Non-pigmented ciliary epithelial cell (primary cell): ENCODE measurements at places on chromosomes 2 and 18.

DNA sequence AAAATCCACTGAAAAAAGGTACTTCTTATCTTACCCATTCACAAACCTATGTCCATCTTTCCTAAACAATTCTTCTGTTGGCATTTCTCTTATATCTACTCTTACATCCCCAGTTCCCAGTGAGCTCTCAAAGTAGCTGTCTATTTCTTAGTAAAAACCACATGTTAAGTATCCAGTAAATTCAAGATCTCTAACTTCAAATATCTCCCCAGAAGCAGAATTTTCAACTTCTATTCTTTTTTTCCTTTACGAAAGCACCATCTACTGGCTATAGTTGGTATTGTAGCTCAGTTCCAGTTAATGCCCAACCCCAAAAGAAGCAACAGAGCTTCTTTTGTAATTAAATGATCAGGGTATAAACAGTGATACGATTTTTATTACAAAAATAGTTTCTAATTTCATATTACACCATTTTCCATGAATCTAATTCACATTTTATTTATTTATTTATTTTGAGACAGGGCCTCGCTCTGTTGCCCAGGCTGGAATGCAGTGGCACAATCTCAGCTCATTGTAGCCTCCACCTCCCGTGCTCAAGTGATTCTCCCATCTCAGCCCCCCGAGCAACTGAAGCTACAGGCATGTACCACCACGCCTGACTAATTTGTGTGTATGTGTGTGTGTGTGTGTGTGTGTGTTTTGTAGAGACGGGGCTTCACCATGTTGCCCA, 28.5 kb downstream of the HRH4 start:
- no peak for DNase-seq

DNA sequence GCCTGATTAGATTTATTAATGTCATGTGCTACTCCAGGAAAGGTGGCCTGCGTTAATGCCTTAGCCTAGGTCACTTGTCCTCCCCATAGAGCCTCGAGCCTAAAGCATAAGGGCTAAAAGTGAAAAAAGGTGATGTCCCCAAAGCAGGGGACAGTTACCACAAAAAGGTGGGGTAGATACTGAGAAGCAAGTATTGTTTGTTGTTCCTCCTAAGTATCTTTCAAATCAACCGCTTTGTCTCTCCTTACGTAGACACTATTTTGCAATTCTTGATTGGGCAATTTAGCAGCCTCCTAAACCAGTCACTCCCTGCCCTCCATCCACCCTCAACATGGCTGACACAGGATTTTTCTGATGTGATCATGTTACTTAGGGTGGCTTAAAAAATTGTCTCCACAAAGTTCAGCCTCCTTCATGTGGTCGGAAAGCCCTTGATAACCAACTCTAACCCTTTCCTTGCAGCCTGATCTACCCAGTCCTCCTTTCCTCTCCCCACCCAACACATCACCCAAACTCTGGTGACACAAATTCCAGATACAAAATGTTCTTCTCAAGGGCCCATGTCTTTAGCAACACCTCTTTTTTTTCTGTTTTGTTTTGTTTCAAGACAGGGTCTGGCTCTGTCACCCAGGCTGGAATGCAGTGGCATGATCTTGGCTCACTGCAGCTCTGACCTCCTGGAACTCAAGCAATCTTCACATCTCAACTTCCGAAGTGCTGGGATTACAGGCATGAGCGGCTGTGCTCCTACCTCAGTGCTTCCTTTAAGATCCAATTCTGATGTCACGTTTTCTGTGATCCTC, 6.9 kb downstream of the INHA start:
- DNase-seq, result no peak

- peak; percentile 6 for DNase-seq
Observed at GRCh38 chr2:7672027-7672684, 754.9 kb downstream of the RNF144A start.

- DNase-seq, result no peak
Observed at GRCh38 chr2:12262681-12263436, 453.9 kb upstream of the TRIB2 start.

DNA sequence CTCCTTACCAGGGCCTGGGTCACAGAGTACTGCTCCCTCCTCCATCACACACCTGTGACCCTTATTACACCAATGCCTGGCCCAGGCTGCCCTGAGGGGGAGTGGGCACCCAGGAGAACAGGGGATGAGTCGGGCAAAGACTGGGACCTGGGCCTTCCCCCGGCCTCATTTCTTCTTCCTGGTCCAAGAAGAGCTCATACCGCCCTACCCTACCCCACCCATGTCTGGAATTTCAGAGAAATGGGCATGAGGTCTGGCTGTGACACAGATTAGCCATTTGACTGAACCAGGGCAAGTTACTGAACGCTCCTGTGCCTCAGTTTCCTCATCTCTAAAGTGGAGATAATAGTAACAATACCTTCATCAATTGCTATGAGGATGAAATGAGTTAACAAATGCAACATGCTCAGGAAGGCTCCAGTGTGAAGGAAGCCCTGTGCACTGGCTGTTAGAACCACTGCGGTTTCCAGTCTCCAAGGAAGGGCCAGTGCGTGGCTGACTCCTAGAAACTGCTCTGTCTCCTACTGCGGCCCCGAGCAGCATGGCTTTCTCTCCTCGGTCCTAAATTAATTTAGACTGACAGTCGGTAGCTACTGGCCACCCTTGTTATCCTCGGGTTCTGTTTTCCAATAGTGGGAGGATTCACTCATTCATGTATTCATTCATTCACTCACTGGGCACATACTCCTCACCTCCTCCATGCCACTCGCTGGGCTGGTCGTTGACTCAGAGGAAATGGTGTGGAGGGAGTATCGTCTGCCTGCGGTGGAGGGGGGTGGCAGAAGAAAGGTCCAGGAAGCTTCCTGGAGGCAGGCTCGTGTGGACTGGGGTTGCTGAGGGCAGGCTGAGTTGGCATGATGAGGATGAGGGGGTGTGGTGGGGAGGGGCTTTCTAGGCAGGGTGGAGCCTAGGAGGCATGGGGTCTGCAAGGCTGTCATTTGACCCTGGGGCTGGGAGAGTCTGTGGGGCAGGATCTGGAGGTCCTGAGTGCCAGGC, 175.6 kb downstream of the GLI2 start:
- DNase-seq, result no peak
